ENCODE measurements at places on chromosomes 7 and 10. TPM values are rescaled to one million over a fixed set of nuclear protein-coding genes. Genes with fewer than 3 reads are reported as not detected.

DNA sequence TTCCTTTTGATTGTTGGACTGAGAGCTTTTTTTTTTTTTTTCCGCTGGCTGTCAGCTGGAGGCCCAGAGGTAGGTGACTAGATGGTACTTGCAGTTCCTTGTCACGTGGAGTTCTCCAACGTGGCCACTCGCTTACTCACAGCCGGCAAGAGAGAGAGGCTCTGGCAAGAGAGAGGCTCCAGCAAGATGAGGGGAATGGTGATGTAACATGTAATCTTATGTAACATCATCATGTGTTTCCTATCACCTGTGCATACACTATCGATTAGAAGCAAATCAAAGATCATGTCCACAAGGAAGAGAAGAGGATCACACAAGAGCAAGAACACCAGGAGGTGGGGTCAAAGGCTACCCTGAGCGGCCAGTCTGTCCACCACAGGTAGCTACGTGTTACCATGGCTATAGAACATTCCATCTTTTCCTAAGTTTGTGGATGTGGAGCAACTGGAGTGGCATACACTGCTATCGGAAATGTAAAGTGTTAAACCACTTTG lies 4.0 kb upstream of the BORCS7 start:
- peak; percentile 21 for DNase-seq
- H3K27ac ChIP-seq = no peak overlapping the region
- H3K36me3 ChIP-seq = no peaks in the 10 kb centered on the region
- H3K4me1 ChIP-seq = peaks cover 5% of the 10 kb centered on the region
- H3K4me3 ChIP-seq = no peak overlapping the region
- H3K27me3 ChIP-seq = no peaks in the 10 kb centered on the region

GRCh38 chr7:95427914-95428516 lies 6.8 kb downstream of the PON2 start:
- H3K36me3 ChIP-seq = peaks cover 58% of the 10 kb centered on the region
- no peak overlapping the region for H3K4me3 ChIP-seq
- H3K4me1 ChIP-seq = peaks cover 34% of the 10 kb centered on the region
- no peak for DNase-seq
- H3K27ac ChIP-seq = no peak overlapping the region

The TMEM225B gene
- 0.96 TPM for total RNA-seq

GRCh38 chr7:12865593-12865992 lies 178.2 kb downstream of the ARL4A start:
- H3K4me3 ChIP-seq = no peak overlapping the region
- no peaks in the 10 kb centered on the region for H3K27me3 ChIP-seq
- DNase-seq = peak; percentile 52
- H3K36me3 ChIP-seq = no peaks in the 10 kb centered on the region

The NRCAM gene
- 1.1 TPM for total RNA-seq

- no peak overlapping the region for H3K27ac ChIP-seq
- no peak overlapping the region for H3K4me3 ChIP-seq
- no peak for DNase-seq
- H3K27me3 ChIP-seq = no peaks in the 10 kb centered on the region
Measured at GRCh38 chr10:32241946-32242345, 105.0 kb downstream of the EPC1 start.

GRCh38 chr7:103856929-103857328 lies 132.5 kb downstream of the RELN start:
- no peaks in the 10 kb centered on the region for H3K36me3 ChIP-seq
- no peak overlapping the region for H3K27ac ChIP-seq
- no peak overlapping the region for H3K4me3 ChIP-seq
- DNase-seq = no peak
- peaks cover 17% of the 10 kb centered on the region for H3K27me3 ChIP-seq
